ENCODE measurements at places on chromosomes 6 and 20.

GRCh38 chr6:152206072-152206818, 398.8 kb downstream of the ESR1 start:
- peak; percentile 79 for DNase-seq

DNA sequence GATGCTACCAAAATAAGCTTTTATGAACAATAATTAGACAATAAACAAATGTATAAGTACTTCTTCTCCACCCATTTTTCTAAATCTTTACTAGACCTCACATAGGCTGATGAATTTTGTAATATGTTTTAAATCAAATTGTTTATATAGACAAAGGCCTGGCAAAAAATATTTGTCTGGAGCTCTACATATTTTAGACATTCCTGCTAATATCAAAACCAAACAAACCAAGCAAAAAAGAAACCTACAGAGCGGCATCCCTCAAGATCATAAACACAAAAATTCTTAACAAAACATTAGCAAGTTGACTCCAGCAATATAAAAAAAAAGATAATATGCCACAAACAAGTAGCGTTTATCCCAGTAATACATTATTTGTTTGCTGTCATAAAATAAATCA, 87.2 kb downstream of the ADAT2 start:
- DNase-seq, result no peak

GRCh38 chr6:2615251-2615650, 135.5 kb downstream of the MYLK4 start:
- no peak for DNase-seq

DNA sequence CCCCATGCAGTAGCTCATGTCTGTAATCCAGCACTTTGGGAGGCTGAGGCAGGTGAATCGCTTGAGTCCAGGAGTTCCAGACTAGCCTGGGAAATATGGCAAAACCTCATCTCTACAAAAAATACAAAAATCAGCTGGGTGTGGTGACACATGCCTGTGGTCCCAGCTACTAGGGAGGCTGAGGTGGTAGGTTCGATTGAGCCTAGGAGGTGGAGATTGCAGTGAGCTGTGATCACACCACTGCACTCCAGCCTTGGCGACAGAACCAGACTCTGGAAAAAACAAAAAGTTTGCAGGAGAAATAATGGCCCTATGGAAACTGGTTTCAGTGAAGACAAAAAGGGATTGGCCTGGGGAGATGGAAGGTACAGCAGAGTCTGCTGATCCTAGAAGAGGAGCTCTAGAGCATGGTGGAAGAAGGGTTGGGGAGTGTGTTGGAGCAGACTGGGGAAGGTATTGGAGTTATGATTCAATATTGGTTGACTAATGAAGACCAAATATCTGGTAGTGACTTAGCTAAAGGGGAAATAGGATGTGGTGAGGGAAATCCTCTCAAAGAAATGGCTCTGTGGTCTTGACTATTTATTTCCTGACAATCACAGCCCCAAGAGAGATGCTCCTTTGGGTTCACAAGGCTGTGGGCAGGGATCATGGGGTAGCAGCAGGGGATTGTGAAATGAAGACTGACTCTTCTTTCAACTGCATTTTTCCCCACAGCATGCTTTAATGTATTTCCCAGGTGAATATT, 281.9 kb downstream of the UTRN start:
- DNase-seq, result no peak

GRCh38 chr6:79538106-79538971, 1.1 kb upstream of the LCA5 start:
- DNase-seq, result no peak

DNA sequence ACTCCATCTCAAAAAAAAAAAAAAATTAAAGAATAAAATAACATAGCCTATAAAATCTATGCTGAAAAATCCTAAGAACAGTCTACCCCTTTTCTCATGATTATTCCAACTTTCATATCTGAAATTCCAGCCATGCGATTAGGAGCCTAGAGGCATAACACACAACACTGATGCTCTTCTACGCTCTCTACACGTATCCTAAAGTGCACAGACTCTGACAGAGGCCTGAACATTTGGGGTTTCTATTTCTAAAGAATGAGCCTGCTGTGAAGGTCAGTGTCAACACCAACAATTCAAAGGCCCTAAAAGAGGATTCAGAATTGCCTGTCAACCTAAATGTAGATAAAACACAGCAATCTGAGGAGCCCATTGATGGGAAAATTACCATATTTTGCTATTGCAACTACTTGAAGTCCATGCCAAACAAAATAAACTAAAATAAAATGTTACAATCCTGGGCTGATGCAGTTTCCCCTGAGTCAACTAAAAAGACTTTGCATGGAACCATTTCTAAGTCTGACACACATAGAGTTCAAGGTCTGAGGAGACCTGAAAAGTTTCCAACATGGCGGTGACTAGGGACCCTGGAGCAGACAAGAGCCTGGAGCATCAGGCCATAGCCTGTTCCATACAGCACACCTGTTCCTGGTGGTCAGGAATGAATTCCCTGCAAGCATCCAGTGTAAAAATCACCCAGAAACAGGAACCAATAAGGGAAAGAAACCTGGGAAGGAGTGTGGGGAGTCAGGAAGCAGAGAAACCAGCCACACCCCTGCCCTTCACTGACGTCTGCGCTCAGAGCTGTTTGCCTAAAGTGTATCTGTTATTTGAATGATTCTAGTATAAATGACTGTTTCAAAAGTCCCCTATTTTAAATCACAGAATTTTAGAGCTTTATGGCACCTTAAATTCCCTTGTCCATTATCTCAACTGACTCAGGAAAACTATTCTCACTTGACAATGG, 11.8 kb downstream of the NINL start:
- no peak for DNase-seq

GRCh38 chr6:2097464-2097863, 147.9 kb downstream of the GMDS start:
- DNase-seq, result no peak

DNA sequence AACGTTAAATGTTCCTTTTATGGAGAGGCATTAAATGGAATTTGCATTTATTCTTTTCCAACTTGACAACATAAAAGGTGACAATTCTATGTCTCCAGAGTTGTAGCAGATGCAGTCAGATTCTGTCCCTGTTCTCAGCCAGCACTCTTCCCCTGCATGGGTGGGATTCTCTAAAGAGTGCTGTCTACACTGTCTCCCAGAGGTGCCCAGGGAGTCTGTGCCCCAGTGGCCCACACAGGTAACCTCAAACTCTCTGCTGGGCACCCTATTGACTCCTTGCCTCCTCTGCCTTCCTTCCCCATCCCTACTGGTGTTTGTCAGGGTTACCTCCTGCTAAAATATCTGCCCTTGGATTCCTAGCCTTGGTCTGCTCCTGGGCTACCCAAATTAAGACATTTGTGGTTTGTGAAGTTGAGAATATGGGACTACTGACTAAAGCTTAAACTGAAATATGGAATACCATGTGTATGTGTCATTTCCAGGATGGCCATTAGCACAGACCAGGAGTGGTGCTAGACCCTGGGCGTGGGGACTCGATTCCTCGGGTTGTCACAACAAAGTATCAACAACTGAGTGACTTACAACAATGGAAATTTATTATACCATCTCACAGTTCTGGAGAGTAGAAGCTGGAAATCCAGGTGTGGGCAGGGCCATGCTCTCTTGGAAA, 284.7 kb downstream of the CDH26 start:
- DNase-seq, result no peak

DNA sequence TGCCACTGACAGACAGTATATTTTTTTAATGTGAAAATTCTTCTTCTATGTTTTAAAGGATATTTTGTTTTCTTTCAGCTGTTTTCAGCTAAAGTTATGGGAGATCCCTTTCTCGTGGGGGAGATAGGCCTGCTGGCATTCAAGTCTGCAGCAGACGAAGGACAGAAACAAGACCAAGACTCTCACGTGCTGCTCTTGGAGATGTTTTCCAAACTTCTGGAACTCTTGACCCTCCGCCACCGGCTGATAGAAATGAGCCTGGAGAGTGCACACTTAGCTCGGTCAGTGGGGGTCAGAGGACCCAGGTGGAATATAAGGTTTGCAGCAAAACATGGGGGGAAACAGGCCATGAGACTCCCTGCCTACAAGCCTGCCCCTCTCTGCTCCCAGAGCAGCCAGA, 120.5 kb downstream of the CD164 start:
- no peak for DNase-seq

- no peak for DNase-seq
Measured at GRCh38 chr20:53639647-53640440, 46.2 kb upstream of the ZNF217 start.

GRCh38 chr20:40262219-40262618, 426.8 kb downstream of the MAFB start:
- no peak for DNase-seq

DNA sequence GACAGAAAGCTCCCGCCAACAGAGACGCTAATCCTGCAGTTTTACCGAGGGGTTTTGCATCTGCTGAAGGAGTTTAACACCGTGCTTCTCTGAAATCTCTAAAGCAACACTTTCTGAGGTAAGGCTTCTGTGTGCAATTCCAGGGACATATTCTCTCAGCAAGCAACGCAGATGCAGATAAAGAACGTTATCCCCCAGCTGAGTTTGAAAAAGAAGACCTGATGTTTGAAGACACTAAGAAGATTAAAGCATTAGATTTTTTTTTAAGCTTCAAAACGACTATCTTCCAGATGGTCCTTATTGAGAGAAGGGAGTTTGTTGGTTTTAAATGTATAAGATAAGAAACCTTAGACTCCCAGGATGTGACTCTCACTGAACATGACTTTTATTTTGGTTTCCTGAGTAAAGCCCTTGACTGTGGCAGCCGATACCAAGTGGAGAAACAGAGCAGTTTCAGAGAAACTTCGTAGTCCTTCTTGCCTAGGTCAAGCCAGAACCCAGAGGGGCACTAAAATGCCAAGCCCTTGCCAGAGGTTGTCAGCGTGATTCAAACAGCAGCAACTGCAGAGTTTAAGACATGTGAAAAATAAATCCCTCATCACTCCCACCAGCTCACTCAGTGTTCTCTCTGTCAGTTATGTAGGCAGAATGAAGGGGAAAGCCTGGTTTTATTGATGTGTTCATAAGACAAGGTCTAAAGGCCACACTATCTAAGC, 353.3 kb upstream of the CNR1 start:
- no peak for DNase-seq

Data from aorta (tissue), 5 donors.